ENCODE measurements at places on chromosomes 3 and 15.
A peak's percentile ranks its signal among the peaks of the same experiment; 100 is the strongest.

GRCh38 chr3:152236716-152237115 is 32.0 kb upstream of the MBNL1 start:
- DNase-seq, result no peak

DNA sequence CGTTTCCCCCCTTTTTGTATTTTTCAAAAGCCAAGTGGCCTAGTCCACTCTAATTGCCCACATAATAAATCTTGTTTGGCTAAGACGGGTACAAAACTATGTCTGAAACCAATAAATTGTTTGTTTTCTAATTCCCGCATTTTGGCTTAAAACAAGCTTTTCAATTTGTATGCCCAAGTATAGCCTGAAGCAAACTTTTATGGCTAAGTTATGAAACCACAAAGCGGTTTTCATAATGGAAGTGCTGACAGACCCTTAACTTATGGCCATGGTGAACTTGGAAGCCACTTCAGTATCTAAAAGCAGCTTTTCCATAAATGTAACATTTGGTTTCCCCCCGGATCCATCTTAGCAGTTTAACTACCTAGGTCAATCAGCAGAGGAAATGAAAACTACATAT is 29.9 kb upstream of the POLR2M start:
- DNase-seq, result no peak

GRCh38 chr3:176905331-176905730 is 292.0 kb downstream of the TBL1XR1 start:
- DNase-seq, result no peak

DNA sequence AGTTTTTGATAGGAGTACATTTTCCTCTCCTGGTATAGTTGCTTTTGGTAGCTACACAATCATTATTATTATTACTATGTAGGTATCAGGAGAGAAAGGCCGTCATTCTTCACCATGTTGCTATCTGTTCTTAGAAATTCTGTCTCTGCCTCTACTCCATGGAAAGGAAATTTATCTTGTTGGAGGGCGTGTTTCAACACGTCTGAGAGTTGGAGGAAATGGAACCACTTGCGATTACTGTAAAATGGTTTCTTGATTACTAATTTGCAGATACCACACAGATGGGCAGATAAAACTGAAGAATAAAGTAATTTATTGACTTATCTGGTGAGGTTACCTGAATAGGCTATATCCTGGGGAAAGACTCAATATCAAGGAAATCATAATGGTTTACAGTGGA is 488.4 kb downstream of the NR2F2 start:
- no peak for DNase-seq

DNA sequence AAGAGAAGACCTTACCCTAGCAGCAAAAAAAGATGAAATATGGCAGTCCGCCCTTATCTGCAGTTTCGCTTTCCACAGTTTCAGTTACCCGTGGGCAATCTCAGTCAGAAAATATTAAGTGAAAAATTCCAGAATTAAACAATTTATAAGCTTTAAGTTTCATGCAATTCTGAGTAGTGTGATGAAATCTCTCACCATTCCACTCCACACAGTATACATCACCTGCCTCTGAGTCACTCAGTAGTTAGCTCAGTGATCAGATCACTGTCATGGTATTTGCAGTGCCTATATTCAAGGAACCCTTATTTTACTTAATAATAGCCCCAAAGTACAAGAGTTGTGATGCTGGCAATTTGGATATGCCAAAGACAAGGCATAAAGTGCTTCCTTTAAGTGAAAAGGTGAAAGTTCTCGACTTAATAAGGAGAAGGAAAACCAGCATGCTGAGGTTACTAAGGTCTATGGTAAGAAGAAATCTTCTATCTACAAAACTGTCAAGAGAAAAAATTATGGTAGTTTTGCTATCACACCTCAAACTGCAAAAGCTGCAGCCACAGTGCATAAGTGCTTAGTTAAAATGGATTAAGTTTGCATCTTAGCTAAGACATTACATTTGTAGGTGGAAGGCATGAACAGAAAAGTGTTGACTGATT is 48.1 kb downstream of the HSPBAP1 start:
- no peak for DNase-seq

GRCh38 chr15:71341811-71342550 is 226.7 kb downstream of the THSD4 start:
- no peak for DNase-seq

DNA sequence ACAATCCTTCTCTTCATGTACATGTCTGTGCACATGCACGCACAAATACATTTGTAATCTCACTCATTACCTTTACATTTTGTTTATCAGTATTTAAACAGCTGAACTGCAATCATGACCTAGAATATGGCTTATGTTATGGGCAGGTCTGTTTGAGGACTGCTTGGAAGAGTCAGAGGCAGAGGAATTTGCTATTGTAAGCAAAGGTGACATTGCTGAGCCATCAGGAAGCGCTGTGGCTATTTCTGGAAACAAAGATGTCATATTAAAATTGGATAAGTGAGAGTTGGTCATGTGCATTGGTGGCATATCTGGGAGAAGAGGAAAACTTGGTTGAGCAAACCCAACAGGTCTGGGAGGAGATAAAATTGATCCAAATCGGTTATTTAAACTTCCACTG is 41.6 kb downstream of the USF3 start:
- no peak for DNase-seq

- peak; percentile 90 for DNase-seq
Observed at GRCh38 chr15:90143166-90143655, 40.9 kb upstream of the IDH2 start.

DNA sequence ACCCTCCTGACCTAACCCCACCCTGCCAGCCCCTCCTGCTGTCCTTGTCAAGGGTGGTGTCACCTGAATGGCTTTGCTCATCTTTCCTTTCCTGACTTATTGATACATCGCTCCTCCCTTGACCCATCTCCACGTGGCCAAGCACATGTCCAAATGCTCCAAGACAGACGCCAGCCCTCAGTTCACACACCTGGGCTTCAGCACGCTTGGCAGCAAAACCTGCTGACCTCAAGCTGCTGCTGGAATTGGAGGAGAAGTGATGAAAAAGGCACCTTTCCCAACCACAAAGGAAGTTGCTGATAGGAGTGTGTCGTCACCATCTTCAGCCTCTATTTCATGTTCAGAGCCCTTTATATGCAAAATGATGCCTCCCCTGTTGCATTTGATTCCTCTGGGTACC is 141.3 kb downstream of the TLE3 start:
- DNase-seq, result no peak

- no peak for DNase-seq
Observed at GRCh38 chr15:99987701-99988100, 254.5 kb upstream of the LYSMD4 start.

- DNase-seq, result no peak
Observed at GRCh38 chr3:119245778-119246177, 5.1 kb upstream of the B4GALT4 start.

DNA sequence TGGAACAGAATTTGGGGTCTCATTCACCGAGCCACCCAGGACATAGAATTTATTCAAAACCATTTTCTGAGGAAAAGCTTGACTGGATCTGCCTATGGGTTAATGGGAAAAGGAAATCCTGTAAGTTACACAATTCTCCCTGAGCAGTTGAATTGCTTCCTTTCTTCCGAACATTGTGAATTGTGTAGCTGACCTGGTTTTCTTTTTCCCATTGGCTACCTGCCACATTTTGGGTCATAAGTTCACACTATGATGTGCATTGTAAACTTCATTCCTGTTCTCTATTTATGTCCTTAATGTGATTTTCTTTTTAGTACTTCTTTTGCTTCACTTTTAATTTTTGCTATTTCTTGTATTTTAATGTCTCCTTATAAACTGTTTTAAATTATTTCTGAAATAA is 386.0 kb upstream of the LRRC3B start:
- DNase-seq, result no peak

DNA sequence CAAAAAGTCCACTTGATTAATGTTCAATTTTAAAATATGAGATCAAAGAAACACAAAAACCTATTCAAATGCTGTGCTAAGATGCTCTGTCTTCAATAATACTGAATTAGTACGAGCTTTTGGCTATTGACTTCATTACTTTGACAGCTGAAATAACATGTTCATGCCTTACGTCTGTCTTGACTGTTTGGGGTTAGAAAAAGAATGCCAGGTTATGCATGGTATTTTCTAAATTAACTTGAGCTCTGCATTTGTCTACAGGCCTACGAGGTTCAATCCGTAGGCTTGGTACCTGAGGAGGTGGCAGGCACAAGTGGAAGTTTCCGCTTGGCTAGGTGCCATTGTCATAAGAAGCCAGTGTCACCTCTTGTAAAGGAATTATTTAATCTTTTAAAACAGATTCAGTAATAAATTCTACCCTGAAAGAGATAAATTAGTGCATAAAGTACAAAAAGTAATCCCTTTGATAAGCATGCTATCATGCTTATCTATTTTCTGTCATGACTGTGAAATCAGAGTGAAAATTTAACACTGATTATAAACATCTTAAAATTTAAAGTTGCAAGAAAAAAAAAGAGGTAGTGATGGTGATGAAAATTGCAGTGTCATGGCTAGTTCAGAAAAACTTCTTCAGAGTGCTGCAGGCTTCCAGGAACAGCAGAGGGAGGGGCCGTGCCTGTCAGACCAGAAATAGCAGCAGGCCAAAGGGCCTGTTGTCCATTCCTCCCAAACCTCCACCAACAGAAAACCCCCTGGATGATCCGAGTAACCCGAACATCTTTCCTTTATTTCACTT is 115.7 kb downstream of the ARRDC4 start:
- DNase-seq, result no peak

DNA sequence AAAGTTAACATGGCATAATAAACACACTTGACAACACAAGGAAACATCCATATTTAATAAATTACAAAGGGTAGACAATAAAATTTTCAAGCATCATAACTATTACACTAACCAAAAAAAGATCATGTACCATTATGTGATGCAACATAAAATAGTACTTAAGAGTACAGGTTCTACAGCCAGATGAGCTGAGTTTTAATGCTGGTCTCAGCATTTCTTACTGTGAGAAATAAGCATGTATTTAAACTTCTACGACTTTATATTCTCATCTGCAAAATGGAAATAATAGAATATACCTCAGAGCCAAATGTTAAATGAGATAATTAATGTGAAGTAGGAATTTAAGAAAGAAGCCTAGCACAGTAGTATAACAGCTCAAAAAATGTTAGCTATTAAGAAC is 33.7 kb upstream of the SLC12A8 start:
- no peak for DNase-seq

GRCh38 chr3:126017362-126017761 is 48.4 kb downstream of the ROPN1B start:
- no peak for DNase-seq

- DNase-seq, result peak; percentile 37
Observed at GRCh38 chr3:120622870-120623726, 27.0 kb downstream of the NDUFB4 start.

- no peak for DNase-seq
Observed at GRCh38 chr3:44966795-44967278, 9.1 kb downstream of the ZDHHC3 start.

- no peak for DNase-seq
Observed at GRCh38 chr3:31485196-31485595, 47.5 kb upstream of the STT3B start.

DNA sequence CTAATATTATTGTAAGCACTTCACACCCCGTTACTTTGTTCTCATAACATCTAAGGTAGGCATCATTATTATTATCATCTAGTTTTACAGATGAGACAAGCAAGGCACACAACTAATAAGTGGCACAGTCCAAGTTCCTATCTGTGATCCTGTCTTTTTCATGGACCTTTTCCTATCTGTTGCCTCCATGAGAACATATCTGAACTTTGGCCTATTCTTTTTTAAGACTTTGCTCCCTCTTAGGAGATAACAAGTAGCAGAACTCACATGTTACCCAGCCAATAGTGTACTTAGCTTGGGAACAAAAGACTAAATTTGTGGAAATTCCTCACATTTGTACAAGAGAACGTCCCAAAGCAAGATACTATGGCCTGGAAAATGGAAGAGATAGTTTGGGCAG is 172.4 kb downstream of the TIGIT start:
- no peak for DNase-seq

- no peak for DNase-seq
Observed at GRCh38 chr3:27312044-27312668, 57.0 kb downstream of the NEK10 start.
